NCI-H2107 (cell line): ENCODE measurements at places on chromosomes 7 and 10.

DNA sequence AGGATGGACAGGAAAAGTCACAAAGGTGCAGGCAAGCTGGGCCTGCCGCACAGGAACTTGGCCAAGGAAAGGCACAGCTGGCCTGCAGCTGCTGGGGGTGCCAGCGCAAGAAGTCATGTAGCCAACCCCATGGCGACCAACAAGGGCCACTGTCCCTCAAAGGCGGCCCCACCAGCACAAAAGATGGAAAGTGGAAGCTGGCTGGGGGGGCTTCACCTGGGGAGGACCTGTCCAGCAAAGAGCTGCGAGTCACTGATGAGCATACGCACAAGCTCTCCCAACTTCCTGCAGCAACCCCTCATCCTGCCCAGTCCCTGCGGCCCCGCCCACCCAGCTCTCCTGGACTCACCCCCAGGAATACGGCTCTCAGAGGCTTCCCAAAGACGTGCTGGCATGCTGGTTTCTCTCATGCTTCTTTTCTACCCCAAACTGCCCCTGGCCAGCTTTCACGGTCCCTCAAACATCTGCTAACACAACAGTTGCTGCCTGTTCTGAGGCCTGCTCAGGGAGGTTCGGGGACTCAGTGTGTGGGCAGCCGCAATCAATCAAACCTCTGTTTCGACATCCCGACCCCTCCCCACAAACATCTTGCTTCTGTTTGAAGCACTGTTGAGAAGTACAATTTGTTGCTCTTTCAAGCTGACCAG is 67.6 kb downstream of the FAM53B start:
- no peak for DNase-seq

DNA sequence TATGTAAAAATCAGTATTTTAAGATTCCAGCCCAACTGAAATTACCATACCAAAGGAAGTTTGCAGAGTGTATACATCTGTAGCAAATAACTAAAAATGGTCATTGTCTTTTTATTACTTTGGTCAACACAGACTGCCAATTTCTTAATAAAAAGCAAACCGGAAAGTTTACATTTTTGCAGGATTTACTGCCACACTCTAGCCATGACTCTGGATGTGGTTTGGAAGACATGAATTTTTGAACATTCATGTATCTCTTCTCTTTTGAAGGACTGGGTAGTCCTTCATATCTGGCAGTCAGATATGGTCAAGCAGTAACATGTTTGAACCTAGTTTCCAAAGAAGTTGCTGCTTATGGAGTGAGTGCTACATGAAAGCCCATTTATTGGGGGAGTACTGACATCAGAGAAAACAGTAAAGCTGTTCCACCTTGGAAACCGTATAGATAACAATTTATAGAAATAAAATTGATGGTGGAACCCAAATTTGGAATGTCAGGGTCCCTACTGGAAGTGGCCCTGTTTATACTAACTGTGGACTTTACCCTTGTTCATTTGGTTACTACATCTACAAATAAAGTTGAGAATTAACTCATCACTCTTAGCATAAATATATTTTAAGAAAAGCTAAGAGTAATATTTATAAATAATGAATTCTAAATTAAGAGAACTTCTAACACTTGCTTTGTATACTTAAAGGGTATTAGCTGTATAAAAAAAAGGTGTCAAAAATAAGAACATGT is 84.6 kb downstream of the ZMYND11 start:
- no peak for DNase-seq

DNA sequence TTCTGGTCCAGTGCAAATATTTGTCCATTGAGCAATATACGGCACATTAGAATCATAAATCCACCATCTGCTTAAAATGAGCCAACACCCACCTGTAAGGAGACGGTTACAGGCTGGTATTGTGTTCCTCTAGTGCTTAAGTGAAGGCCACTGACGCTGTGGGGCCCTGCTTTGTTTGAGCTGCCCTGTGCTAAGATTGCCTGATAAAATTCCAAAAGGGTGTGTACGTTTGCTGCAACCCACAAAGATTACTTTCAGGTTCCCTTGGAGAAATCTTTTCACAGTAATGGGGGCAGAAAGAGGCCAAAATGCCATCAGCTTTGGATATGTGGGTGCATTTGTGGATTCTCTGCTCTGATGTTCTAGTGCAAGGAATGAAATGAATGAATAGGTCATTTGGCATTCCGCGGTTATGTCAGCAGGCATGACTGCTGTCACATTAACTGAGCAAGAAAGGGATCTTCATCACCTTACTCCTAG is 34.4 kb downstream of the AGR3 start:
- peak; percentile 26 for DNase-seq

DNA sequence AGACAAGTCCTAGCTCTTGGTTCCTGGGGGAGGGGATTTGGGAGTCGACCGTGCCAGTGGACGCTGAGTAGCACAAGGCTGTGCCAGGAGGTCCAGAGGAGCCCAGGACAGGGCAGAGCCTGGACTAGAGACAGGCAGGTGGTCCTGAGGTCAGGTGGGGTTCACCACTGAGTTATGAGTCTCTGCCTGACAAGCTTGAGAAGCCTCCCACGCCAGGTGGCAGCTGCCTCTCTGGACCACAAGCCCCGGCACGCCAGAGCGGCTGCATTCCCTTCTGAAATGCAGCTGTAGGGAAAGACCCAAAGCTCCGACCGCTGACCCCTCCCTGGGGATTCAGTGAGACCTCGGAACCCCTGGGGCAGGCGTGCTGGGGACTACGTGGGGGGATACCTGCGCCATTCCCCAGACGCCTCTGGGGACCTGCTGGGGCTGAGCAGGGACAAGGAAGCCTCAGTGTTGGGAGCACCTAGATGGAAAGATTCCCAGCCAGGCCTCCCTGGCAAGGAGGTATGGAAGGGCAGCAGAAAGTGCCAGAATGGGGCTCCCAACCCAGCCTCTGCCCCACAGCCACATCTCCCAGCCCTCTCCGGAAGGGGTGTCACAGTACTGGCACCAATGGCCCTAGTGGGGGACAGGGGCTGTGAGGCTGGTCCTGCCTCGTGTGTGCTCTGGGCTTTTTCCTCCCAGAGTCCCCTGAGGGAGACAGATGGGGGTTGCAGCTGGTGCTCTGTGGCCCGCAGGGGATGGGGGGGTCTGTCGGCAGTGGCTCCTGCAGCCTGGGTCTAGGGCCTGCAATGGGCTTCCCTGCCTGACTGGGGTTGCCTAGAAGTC is 29.0 kb downstream of the PDGFA start:
- DNase-seq: no peak

GRCh38 chr10:95456516-95456915 is 104.7 kb downstream of the SORBS1 start:
- no peak for DNase-seq

DNA sequence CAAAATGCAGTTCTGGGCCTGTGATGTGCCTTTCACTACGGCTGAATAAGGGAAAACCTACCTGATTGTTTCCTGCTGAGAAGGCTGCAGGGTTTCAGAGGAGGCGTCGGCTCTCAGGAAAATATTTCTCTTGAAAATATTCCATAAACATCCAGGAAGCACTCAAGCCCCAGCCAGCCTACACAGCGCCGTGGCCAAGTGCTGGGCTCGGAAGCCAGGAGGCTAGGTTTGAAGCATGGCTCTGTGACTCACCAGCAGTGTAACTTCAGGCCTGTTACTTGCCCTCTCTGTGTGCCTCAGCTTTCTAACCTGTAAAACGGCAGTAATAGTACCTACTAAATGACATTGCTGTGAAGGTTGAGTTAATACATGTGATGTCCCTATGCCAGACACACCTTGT is 399.1 kb downstream of the GATA3 start:
- DNase-seq: no peak

GRCh38 chr7:35721288-35721687 is 26.4 kb upstream of the HERPUD2 start:
- no peak for DNase-seq
